ENCODE measurements at places on chromosomes 16 and 17.

DNA sequence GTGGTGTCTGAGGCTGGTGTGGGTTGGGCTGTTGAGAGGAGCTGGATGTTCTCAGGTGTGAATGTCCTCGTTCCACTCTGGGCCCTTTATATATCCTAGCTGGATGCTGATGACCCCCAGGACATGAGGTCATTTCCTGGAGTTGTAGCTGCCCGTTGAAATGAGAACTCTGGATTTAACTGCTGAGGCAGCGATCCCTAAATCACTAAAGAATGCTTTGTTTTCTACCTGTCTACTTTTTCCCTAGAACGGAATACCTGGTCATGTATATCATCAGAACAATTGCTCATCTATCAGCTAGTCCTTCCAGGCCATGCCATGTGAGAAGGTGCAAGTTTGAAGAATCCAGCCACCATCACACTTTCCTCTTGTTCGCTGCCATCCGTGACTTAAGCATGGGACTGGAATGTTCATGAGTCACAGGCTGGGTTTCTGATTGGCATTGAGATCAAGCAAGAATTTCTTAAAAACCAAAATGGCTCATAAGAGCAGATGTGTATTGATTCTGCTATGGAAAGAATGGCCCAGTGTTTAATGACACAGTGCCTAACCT lies at the start of gene KRTAP2-3:
TSS of gene KRTAP2-3 (minus strand) at position 63 of the 553 bp plus-strand sequence. CDS start 64 bp downstream, outside the sequence.
- DNase-seq, result peak; percentile 85

GRCh38 chr16:15742716-15743115 lies 92.7 kb downstream of the NDE1 start:
- DNase-seq, result no peak

DNA sequence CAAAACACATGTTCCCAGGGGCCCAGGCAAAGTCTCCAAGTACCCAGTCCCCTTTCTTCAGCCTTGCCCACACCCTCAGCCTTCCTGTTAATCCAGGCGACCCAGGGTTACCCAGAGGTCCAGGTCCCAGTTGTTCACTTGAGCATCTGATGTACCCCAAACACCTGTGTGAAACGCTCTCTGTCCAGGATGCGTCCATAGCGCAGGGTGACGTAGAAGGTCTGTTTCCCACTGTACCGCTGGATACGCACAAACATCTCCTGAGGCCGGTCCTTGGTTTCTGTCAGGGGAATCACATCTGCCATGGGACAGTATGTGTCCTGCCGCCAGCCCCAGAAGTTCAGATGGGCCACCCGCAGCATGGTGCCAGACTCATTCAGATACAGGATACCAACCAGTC lies 1.6 kb downstream of the TMEM186 start:
- DNase-seq, result no peak

- no peak for DNase-seq
These were observed 26.2 kb upstream of the CORO1A start for GRCh38 chr16:30157214-30157613.

DNA sequence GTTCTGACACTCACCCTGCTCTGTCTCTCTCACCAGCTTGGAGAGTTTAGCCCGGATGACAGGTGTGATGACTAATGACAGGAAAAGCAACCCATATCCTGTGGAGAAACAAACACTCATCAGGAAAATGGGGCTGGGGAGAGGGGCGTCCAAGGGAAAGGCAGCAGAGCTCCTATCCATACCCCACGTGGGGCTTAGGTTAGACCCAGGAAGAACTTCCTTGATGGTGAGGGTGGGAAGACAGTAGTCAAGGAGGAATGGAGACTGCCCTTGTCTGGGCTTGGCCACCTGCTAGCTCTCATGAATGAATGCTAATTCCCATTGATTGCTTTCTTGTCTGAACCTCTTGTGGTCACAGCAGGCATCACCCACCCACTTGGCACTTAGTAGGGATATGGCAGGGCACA lies 3.8 kb downstream of the SLC46A1 start:
- DNase-seq, result no peak

GRCh38 chr16:55039042-55039441 lies 108.4 kb downstream of the IRX5 start:
- DNase-seq, result no peak

DNA sequence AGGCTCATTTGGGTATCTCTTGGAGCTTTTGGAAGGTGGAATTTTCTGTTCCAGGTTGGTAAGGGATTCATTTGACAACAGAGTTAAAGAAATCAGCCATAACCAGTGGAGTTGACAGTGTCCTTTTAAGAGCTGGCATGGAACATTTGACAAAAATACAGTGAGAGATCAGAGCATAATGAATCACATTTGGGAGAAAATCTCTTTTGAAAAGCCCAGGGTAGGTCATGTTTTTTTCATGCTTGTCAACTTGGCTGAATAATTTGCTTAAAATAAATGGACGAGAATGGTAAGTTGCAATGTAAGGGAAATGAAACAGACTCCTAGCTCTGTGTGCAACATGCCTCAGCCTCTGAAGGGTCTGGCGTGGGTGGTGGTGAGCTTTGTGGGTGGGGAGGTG lies 235.3 kb upstream of the N4BP1 start:
- no peak for DNase-seq

- DNase-seq, result no peak
These were observed 19.5 kb upstream of the MSI2 start for GRCh38 chr17:57236686-57237299.

DNA sequence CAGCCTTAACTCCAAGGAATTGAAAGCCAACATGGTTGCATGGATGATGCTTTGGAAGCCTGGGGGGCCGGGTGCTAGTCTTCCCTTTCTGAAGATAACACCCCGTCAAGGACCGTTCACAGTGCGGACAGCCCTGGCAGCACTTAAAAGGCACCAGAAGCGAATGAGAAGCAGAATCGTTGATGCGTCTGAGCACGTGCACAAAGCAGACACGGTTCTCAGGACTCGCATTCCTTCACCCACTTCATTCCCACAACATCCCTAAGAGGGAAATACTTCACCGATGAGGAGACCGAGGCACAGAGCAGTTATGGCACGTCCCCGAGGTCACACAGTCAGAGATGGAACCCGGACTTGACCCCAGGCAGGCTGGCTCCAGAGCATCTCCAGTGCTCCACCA lies 14.2 kb downstream of the TRPV1 start:
- no peak for DNase-seq

GRCh38 chr17:74822939-74823367 lies 36.7 kb downstream of the GRIN2C start:
- DNase-seq, result no peak

- DNase-seq, result no peak
These were observed 301.4 kb downstream of the CA10 start for GRCh38 chr17:51857052-51857597.

DNA sequence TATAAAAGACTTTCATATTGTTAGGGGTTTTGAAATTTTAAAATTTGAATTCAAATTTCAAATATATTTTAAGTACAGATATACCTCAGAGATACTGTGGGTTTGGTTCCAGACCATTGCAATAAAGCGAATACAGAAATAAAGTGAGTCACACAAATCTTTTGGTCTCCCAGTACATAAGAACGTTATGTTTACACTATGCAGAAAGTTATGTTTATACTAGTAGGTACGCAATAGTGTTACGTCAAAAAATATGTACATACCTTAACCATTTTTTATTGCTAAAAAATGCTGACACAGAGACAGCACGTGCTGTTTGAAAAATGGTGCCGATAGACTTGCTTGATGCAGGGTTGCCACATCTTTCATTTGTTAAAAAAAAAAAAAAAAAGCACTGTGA lies 19.7 kb downstream of the NUP88 start:
- DNase-seq, result no peak

- no peak for DNase-seq
These were observed 466 bp upstream of the HSF4 start for GRCh38 chr16:67163999-67164558.

DNA sequence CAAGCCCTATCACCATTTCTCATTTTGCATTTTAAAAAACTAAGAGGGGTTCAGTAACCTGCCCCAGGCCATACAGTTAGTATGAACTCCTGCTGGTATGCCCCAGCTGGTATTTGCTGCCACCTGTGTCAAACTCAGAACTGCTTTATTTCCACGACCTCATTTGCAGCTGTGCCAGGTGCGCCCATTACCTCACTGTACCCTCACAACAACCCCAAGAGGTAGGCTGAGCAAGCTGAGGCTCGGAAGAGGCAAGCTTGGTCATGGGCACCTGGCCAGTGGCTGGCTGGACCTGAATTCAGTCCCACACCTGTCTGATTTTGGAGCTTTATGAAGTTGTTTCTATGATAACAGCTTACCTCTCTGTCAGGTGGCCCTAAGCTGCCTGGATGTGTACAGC lies 7.6 kb downstream of the EPN2 start:
- no peak for DNase-seq

- DNase-seq, result no peak
These were observed 791 bp upstream of the SUPT4H1 start for GRCh38 chr17:58352596-58353388.

GRCh38 chr16:73280388-73280787 lies 232.5 kb upstream of the ZFHX3 start:
- DNase-seq, result no peak

DNA sequence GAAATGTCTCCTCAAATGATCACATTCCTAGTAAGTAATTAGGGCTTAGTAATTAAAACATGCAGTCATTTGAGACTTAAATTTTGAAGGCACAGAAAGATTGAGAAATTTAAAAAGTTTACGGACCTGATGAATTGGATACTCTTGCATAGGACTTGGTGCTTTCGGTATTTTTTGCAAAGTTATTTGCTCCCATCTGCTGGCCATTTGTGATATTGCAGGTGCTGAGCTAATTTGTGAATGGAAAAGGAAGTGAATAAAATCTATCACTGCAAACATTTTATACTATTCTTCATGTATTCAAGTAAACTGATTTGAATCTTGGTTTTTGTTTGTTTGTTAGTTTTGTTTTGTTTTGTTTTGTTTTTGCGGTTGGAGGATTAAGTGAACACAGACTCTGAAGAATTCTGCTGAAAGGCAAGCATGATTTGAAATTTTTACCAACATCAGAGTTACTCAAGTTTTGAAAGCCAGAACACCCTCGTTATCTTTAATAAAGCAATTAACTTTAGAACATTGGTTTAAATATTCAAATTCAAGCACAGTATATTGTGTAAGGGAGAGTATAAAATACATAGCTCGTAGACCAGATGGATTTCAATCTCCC lies 689.5 kb upstream of the RBFOX1 start:
- no peak for DNase-seq

DNA sequence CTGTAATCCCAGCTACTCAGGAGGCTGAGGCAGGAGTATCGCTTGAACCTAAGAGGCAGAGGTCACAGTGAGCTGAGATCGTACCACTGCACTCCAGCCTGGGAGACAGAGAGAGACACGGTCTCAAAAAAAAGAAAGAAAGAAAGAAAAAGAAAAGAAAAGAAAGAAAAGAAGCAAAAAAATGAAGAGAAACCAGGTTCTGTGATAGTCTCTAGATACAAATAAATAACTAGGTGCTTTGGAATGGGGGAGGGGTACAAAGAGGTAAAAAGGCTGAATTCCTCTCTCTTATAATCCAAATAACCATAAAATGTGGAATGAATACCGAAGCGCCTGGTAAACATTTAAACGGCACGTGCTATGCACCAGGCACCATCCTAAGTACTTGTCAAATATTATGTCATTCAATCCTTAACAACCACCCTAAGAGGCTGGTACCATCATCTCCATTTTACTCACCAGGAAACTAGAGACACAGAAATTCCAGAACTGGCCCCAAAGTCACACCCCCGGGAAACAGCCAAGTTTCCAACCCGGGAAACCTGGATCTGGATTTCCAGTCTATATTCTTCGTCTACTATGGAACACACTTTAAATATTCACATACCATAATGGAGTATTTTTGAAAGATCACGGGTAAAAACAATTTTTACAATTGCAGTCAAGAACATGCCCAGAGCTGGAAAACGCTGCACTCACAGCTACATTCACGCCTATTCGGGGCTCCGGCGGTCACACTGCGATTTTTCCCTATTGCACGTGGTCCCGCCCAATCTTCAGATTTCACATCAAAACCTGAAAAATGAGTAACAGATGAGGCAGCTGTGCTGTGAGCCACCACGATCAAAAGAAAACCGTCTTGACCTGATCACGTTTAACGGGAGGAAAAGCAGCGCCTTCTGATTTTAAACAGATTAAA lies 10.5 kb downstream of the NXN start:
- DNase-seq, result peak; percentile 76

- no peak for DNase-seq
These were observed 104.3 kb downstream of the PHKB start for GRCh38 chr16:47565454-47565853.

DNA sequence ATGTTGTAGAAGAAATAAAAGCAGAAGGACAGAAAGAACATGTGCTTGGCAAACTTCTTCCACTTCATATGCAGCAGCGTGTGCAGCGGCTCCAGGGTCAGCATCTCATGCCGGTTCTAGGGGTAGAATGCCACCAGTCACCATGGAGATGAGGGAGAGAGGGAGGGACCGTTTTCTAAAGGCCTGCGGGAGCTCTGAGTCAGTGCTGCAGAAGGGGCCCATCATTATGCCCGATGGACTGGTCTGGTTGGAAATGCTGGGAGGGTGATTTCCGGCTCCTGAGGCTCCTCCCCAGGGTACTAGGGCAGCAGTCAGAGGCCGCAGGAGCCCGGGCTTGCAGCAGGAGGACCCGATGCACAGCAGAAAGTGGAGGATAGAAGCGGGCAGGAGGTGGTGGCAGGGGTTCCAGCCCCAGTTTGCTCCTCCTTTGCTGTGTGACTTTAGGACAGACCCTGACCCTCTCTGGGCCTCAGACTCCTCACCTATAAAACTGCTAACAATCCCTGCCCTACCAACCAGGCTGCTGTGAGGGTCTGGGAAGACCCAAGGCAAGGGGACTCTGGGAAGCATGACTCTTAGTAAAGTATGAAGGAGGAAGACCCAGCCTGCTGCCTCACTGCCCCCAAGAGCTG lies 28.6 kb downstream of the TRPV3 start:
- no peak for DNase-seq

DNA sequence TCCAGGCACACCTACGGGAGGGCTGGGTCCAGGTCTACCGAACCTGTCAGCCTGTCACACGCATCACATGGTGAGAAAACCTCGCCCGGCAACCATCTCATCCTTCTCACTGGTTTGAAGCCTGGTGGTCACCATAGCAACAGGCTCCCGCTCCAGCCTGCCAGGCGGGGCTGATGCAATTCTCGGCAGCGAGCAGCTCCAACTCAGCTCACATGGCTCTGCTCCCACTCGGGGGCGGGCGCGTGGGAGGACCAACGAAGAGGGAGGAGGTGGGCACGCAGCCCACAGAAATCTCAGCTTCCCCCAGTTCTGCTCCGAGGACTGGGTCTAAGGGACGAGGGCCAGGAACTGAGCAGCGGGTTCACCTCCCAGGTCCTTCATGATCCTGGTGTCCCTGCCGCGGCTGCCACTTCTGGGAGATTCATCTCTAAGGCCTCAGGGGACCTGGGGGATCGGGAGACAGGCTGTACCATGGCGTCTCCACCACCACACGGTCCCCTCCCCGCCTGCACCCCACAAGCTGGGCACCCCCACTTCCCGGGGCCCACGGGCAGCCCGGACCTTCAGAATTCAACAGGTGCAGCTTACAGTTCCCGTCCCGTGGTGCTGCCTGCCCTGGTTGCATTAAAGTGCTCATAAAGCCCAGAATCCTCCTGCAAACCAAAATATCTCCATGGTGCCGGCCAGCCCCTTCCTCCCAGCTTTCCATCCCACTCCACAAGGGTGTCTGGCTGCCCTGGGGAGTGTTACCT lies 25.8 kb downstream of the ABR start:
- DNase-seq, result no peak

GRCh38 chr16:54750249-54750648 lies 180.4 kb upstream of the IRX5 start:
- no peak for DNase-seq

Data from retinal pigment epithelial cell (primary cell).